Muscle of leg (tissue), 16 donors: ENCODE measurements at places on chromosomes 2 and 18.

DNA sequence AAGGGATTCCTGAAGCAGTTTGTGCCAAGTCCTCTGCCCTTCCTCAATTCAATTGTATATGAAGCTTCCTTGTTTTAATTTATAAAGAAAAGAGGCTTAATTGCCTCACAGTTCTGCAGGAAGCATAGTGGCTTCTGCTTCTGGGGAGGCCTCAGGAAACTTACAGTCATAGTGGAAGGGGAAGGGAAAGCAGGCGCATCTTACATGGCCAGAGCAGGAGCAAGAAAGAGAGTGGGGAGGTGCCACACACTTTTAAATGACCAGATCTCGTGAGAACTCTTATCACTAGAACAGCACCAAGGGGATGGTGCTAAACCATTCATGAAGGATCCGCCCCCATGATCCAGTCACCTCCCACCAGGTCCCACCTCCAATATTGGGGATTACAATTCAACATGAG lies 114.2 kb downstream of the SGPP2 start:
- no peaks in the 10 kb centered on the region for H3K4me1 ChIP-seq
- no peak for DNase-seq
- no peak overlapping the region for H3K4me3 ChIP-seq
- H3K27me3 ChIP-seq, result peaks cover 4% of the 10 kb centered on the region

GRCh38 chr2:175418224-175418835 lies 236.8 kb upstream of the ATP5MC3 start:
- H3K4me1 ChIP-seq, result no peaks in the 10 kb centered on the region
- no peaks in the 10 kb centered on the region for H3K27me3 ChIP-seq
- no peak for DNase-seq
- H3K27ac ChIP-seq, result no peak overlapping the region
- no peaks in the 10 kb centered on the region for H3K36me3 ChIP-seq
- H3K4me3 ChIP-seq, result no peak overlapping the region

GRCh38 chr2:31202833-31203232 lies 14.5 kb downstream of the CAPN14 start:
- H3K4me1 ChIP-seq, result no peaks in the 10 kb centered on the region
- H3K36me3 ChIP-seq, result no peaks in the 10 kb centered on the region
- H3K27me3 ChIP-seq, result peaks cover 2% of the 10 kb centered on the region
- H3K27ac ChIP-seq, result no peak overlapping the region
- no peak overlapping the region for H3K4me3 ChIP-seq
- DNase-seq, result no peak

GRCh38 chr2:196851088-196851487 lies 41.9 kb upstream of the C2orf66 start:
- H3K36me3 ChIP-seq, result peaks cover 2% of the 10 kb centered on the region
- no peaks in the 10 kb centered on the region for H3K4me1 ChIP-seq
- no peak overlapping the region for H3K27ac ChIP-seq

GRCh38 chr2:148920559-148920958 lies 45.5 kb downstream of the KIF5C start:
- no peak overlapping the region for H3K4me3 ChIP-seq
- no peak overlapping the region for H3K27ac ChIP-seq
- no peaks in the 10 kb centered on the region for H3K4me1 ChIP-seq
